ENCODE measurements at places on chromosomes 12 and 14.

DNA sequence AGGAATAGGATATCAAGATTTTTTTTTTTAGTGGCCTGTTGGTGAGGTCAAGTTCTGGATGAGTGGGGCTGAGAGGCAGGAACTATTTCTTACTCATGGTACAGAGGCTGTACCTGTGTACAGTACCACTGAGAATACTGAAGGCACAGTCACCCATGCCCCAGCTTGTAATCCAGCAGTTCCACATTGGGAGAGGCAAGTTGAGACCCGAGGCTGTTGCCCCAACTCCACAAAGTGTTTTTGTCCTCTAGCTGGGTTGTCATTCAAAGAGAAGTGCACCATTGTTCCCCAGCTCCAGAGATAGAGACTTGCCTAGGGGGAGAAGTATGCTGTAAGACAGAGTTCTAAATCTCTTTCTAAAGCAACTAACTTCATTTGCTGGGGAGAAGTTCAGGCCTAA is 38.7 kb downstream of the ARID2 start:
- no peak for DNase-seq

DNA sequence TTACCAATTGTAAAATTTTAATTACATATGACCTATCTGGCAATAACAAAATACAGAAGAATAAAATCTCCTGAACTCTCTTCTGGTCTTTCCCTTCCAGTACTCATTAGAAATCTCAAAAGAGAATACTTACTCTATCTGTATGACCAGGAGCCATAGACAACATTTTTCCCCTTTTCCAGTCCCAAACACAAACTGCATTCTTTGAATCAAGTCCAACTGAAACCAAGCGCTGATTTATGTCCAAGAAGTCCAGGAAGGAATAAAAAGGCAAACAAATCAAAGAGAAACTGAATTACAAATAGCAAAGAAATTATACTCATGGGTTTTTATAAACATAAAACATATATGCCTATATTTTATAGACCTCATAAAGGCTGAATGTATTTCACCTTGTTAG is 46.7 kb downstream of the EML5 start:
- no peak for DNase-seq

- DNase-seq, result no peak
Measured at GRCh38 chr14:81068176-81068782, 112.9 kb downstream of the TSHR start.

DNA sequence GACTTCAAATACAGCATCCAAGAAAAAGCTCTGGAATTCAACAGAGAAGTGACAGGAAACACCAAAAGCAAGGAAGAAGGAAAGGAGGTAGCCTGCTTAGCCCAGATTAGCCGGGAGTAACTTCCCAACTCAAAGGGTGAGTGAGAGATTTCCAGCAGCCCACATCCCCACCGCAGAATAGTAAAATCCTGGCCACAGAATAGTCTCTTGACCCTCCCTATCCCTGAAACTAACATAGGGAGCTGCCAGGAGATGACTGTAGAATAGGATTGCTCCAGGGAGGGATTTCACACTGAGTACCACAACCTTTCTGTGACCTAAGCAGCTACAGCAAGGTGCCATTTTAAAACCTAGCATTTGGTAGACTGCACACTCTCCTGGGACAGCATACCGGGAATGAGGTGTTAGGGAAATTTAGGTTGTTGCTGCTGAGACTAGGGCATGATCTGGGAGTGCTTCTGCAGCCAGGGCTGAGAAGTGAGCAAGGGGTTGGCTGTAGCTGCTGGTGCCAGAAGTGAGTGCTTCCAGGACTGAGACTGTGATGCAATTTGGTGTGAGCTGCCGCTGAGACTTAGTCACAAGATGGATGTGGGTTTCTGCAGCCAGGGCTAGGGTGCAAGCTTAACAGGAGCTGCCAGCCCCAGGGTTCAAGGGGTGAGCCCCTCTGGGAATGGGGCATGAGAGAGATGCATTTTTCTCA is 66.0 kb downstream of the TMTC3 start:
- DNase-seq, result no peak

GRCh38 chr14:44897041-44897844 is 64.5 kb downstream of the KLHL28 start:
- DNase-seq, result peak; percentile 97

- DNase-seq, result peak; percentile 75
Measured at GRCh38 chr12:49232940-49233841, 31.7 kb upstream of the TUBA1C start.

GRCh38 chr12:91104812-91105466 is 6.4 kb downstream of the LUM start:
- DNase-seq, result no peak

- DNase-seq, result no peak
Measured at GRCh38 chr12:48826209-48826855, 8.0 kb downstream of the CACNB3 start.

DNA sequence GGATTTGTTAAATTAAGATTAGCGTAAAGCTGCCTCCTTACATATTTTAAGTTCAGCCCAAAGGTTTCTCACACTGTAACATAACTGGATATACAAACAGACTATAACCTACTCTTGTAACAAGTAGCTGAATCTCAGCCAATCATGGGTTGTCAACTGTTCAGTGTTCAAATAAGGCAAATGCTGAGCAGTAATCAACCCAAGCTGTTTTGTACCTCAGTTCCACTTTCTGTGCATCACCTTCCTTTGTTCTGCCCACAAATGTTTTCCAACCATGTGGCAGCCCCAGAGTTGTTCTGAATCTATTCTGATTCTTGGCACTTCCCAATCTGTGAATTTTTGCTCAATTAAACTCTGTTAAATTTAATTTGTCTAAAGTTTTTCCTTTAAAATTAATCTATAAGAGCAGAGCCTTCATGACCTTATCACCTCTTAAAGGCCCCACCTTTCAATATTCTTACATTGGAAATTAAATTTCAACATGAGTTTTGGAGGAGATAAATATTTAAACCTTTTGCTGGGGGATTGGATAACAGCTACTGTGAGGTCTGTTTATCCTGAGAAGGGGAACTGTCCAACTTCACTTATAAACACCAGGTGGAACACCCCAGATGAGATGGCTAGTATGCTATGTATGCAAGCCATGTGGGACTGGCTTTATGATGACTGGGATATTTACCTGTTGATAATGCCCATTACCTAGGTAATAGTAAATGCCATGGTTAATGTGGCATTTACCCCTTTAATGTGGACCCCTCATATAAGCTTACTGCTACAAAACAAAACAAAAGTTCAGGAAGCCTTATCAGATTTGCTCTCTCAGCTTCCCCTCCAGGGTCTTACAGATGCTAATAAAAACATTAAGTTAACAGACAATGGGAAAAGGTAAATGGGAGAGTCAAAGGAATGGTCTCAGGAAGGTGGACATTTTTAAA is 42.2 kb upstream of the ARID2 start:
- DNase-seq, result no peak

DNA sequence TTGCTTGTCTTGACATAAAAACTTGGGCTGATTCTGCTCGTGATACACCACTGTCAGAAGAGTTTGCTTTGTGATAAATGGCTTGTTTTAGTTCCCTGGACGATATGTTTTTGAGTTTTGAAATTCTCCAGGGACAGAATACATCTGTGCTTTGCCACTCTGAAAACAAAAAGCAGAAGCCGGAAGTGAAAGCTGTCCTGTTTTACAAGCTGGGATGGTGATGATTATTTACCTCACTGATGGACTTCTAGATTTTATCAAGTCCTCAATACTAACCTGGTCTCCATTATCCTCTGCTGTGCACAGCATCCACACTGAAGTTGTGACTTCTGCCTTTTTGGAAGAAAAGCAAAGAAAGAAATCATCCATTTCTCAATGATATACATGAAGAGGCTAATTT is 251.6 kb downstream of the TRHDE start:
- no peak for DNase-seq

- DNase-seq, result no peak
Measured at GRCh38 chr12:57019983-57020719, 3.8 kb upstream of the TAC3 start.

GRCh38 chr12:9345171-9345570 is 137.0 kb upstream of the PZP start:
- no peak for DNase-seq

DNA sequence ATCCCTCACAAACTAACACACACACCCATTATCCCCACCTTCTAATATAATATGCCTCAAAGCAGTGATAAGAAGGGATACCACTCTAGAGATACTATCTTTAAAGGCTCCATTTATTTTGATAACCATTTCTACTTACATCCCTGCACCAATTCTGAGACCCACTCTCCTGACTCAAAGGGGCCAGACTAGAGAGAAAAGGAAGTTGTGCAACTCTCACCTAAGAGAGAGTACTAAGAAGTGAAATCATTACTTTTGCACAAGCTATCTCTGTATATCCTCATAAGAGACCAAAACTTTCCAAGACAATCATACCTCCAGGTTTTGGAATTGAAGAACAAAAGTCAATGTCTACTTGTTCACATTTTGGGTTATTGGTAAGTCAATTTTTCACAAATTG is 45.4 kb upstream of the USP15 start:
- no peak for DNase-seq

DNA sequence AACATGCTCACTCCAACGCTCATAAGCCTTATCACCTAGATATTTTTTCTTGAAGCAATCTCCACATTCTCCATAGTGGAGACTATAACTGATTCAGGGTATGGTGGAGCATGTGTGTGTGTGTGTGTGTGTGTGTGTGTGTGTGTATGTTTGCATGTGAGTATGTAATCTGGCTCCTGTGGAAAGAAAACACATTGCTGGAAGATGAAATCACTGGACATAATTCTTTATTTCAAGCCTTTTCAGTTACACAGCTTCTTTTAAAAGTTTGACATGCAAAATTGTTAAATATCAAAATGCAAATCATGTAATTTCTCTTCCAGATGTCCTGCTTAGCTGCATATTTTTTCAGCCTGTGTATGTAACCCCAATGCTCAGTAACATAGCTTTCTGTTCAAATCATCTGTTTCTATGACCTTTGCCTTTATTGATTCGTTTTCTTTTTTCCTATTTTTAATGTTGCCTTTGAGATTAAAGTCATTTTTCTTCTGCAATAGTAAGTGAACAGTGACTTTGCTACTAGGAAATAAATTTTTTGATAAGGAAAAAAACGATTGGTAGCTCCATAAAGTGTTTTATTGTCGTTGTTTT is 80.5 kb upstream of the BTG1 start:
- no peak for DNase-seq

- no peak for DNase-seq
Measured at GRCh38 chr12:107372229-107372658, 278.9 kb upstream of the CRY1 start.

DNA sequence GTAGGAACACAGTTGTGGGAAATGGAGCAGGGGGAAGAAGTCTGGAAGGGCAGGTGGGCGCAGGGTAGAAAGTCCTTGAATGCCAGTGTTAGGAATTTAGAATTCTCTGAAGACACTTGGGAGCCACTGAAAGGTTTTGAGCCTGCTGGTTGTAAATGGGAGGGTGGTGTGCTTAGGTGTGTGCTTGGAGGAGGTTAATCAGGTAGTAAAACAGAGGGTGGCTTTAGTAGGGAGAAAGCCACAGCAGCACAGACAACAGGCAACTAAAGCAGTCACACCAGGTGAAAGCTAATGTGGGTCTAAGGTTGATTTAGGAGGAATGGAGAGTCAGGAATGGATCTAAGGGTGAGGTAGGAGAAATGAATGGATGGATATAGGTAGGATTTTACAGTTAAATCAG is 385.0 kb downstream of the ZFP36L1 start:
- no peak for DNase-seq

DNA sequence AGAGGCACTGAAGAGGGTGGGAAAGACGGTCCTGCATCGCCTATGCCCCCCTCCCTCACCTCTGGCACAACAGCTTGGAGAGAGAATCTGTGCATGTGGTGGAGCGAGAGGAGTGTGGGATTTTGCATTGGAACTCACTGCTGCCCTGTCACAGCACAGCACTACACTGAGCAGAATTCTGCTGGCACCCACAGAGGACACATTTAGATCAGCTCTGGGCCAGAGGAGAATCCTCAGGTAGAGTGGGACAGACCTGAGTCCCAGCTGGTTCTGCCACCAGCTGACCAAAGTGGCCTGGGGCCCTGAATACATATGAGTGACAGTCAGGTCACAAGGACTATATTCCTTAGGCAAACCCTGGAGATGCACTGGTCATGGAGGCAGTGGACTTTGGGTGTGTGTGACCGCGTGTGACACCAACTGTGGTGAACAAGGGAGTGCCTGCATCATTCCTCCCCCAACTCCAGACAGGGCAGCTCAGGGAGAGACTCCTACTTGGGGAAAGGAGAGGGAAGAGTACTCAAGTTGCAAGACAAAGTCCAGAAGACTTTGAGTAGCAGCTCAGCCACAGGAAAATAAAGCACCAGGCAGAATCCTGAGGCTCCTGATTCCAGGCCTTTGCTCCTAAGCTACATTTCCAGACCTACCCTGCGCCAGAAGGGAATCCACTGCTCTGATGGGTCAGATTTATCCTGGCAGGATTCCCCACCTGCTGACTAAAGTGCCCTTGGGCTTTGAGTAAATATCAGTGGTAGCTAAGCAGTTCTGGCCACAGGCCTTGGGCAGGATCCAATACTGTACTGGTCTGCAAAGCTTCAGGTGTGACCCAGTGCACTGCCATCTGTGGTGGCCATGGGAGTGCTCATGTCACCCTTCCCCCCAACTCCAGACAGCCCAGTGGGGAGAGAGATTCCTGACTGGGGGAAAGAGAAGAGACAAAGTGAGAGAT is 10.6 kb upstream of the ACOT1 start:
- no peak for DNase-seq

DNA sequence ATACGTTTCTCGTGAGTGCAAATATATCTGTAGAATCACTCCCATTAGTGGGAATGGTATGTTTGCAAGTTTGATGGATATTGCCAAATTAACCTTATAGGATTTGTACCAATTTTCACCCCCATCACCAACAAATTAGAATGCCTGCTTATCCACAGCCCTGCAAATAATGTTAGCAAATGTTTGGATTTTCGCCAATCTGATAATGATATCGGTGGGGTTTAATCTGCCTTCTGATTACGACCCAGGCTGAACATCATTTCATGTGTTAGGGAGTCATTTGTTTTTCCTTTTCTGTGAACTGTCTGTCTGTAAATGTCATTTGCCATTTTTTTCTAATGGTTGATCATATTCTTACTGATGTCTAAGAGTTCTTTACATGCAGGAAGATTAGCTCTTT is 4.1 kb upstream of the DAZAP2 start:
- no peak for DNase-seq

GRCh38 chr12:86914721-86915120 is 658.5 kb upstream of the MGAT4C start:
- no peak for DNase-seq

- DNase-seq, result peak; percentile 25
Measured at GRCh38 chr12:16347391-16348298, at the start of gene MGST1. MGST1 (plus strand) TSS chr12:16347645; CDS start chr12:16354253, 6,608 bp downstream.

DNA sequence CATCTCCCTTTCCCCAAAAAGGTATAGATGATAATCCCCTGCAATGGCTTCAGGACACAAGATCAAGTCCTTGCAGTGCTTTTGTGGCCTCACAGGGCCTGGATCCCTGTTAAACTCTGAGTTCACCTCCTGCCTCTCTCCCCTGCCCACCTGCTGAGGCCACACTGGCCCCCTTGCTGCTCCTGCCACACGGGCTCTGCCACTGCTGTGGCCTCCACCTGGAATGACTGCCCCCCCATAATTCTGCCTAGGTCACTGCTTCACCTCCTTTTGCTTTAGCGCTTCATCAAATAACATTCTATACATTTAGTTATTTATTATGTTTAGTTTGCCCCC is 653 bp upstream of the IFI27 start:
- DNase-seq, result no peak
